Body of pancreas (tissue), 4 donors: ENCODE measurements at places on chromosomes 5 and 9.

GRCh38 chr5:110940136-110940535 lies 131.4 kb upstream of the TSLP start:
- no peak for DNase-seq

- no peak for DNase-seq
Observed at GRCh38 chr9:101604296-101604695, 9.5 kb upstream of the PPP3R2 start.

GRCh38 chr5:84861306-84861705 lies 476.6 kb upstream of the EDIL3 start:
- no peak for DNase-seq

- no peak for DNase-seq
Observed at GRCh38 chr5:93257616-93258015, 323.4 kb downstream of the NR2F1-AS1 start.

GRCh38 chr9:38068701-38069628 lies at the start of gene SHB:
TSS of gene SHB (minus strand) at chr9:38069227. CDS start at chr9:38068645, 582 bp downstream.
- peak; percentile 87 for DNase-seq

GRCh38 chr9:98064623-98065392 lies 8.3 kb downstream of the NANS start:
- DNase-seq = no peak
